Renal cortical epithelial cell (primary cell): ENCODE measurements at places on chromosomes 3 and 15.

GRCh38 chr3:127637546-127637945 is 8.6 kb downstream of the PODXL2 start:
- no peak for DNase-seq

- peak; percentile 89 for DNase-seq
Measured at GRCh38 chr15:35293353-35294130, 208.4 kb upstream of the NANOGP8 start.

DNA sequence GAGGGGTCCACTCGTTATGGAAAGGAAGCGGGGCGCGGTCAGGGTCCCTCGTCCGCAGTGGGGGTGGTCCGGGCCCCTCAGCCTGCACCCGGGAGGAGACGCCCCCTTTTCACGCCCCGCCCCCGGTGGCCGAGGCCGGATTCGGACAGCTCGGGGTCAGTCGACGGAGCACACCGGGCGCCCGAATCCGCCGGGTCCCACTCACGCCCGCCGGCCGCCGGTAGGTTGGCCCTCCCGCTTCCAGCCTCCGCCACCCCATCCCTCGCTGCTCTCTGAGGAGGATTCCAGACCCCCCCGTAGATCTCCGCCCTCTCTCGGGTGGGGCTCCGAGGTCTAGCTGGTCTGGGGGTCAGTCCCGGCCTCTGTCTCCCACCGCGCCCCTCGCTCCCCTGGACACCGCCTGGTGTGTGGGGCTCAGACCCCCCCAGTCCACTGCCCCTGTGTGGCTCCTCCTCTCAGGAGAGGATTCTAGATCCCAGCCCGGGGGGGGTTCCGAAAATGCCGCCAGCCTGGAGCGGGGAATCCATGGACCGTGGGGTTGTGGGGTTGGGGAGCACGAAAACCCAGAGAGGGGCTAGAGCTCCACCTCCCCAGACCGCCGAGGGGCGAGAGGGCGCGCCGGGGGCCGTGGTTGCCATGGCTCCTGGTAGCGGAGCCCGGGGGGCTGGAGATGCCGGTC is 725 bp downstream of the CHL1 start:
- DNase-seq, result no peak

- no peak for DNase-seq
Measured at GRCh38 chr15:40163657-40164416, 3.0 kb downstream of the BUB1B start.

GRCh38 chr3:147356145-147356908 is 50.0 kb downstream of the ZIC4 start:
- no peak for DNase-seq

- no peak for DNase-seq
Measured at GRCh38 chr3:129576514-129577352, 29.7 kb downstream of the PLXND1 start.

DNA sequence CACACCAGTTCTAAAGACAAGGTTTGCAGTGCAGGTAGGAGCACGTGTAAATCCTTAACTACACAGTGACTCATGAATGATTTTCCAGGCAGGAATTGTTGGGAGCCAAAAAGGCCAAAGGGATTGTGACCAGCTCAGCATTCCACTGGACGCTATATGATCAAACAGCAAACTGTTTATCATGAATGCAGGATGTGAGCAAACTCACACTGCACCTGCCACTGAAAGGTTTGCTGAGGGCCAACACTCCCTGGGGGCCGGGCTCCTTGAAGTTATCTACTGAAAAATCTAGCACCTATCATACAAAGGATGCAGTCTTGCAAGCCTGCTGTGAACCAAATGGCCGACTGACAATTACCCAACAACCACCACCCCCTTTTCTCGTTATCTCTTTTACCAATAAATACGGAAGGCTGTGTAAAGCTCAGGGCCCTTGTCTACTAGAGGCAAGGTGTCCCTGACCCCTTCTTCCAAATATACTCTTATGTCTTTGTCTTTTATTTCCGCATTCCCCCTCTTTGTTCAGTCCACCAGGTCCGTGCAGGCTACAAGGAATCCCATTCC is 11.5 kb upstream of the DNASE1L3 start:
- DNase-seq, result peak; percentile 72

GRCh38 chr15:100764778-100765466 is 114.7 kb upstream of the ALDH1A3 start:
- DNase-seq, result peak; percentile 20

GRCh38 chr3:128432971-128433836 is 33.5 kb downstream of the DNAJB8 start:
- DNase-seq, result no peak

DNA sequence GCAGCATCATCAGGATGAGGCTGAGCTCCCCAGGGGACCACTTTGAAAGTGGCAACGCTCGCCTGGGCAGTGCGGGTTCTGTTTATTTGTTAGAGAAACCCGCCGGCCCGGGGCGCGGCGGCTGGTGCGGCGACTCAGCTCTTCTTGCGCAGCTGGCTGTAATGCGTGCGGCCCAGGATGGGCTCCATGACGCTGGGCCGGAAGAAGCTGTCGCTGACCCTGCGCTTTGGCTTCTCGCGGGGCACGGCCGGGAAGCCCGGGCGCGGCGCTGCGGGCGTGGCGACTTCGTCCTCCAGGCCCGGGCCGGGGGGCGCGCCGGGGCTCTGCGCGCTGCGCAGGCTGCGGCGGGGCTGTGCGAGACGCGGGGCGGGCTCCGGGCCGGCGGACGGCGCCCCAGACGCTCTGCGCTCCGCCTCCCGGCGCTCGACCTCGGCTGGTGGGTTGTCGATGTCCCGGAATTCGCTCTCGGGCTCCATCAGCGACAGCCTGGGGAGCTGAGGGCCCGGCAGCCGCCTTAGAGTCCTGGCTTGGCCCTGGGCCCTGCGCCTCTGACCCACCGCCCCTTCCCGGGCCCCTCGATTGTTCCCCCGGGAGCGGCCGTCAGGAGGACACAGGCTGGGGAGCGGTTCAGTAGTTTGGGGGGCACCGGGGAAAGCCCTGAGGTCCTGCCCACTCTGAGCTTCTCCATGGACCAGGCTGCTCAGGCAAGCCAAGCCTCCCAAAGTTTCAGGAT is 10.3 kb upstream of the KIF7 start:
- DNase-seq, result no peak

GRCh38 chr15:40942878-40943277 is 10.4 kb upstream of the CHAC1 start:
- DNase-seq, result no peak

DNA sequence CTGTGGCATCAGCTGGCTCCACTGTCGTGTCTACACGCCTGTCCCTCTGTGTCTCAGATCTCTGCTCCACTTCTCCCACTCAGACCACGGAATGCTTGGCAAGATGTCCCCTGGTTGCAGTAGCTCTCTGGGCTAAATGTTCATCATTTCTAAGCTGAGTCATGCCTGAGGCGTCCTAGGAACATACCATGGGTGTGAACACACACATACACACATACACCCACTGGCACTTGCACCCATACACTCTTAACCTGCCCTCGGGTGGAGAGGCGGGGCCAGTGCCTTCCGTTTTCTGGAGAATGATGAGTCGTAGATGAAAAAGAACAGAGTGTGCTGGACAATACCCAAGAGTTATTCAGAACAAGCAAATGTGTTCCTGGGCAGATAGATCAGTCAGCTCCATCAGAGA is 72.4 kb downstream of the SENP2 start:
- peak; percentile 97 for DNase-seq

DNA sequence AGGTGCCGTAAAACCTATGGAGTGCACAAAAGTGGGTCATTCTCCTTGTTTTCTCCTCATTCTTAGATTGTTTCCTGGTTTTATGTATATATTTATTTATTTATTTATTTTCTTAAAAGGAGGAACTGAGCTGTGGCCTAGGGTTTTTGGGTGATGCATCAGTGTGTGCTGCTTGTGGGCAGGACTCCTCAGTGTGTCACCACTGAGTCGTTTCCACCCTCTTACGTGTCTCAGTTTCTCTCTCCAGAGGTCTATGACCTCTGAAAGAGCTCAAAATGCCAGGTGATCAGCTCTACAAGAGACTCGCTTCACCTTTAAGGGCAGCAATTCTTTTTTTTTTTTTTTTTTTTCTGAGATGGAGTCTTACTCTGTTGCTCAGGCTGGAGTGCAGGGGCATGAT is 72.9 kb downstream of the CD200 start:
- DNase-seq, result peak; percentile 57

- no peak for DNase-seq
Measured at GRCh38 chr3:194301730-194302129, 49.4 kb downstream of the CPN2 start.

- no peak for DNase-seq
Measured at GRCh38 chr15:43524254-43524845, 6.9 kb downstream of the MAP1A start.

GRCh38 chr3:46059432-46059831 is 32.1 kb upstream of the XCR1 start:
- no peak for DNase-seq

DNA sequence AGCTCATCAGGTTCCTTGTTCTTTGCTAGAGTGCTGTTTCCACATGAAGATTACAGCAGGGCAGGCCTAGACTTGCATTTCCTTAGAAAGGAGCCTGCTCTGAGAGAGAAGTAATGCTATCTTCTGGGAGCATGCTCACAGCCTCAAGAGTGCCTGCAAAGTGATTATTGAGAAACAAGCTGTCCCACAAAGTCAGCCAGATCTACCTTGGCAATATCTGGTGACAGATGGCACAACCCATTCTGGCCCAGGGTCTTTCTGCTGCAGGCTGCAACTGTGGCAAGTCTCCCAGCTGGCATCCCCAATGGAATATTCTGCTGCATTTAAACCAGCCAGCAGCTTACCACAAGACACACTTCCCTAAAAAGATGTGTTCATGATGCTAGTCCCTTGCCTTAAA is 29.3 kb downstream of the MTMR10 start:
- DNase-seq, result no peak

DNA sequence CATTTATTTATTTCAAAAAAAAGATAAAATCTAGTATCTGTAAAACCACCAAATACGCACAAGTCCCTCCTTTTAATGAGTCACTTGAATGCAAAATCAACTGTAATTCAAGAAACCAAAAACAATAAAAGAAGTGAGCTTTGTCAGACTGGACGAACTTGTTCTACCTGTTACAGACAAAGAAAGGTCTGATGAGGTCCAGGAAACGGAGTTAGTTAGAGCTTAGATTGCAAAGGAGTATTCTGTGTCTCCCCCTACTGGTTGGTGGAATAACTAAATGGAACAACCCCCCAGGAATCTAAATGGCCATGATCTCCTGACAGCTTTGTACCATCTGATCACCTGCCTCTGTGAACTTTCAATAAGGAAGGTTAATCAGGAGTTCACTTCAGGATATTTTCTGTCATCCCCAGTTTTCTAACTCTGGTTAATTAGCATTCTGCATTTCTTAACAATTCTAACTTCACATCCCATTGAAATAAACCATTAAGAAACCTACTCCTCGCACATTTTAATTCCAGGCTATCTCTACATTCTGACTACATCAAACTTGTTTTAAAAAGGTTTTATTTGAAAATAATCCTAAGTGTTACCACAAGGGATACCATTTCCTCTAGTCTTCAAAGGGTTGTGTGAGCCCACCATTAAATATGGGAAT is 333.0 kb upstream of the SATB1 start:
- DNase-seq, result peak; percentile 63
